ENCODE measurements at places on chromosomes 4 and X. TPM values are rescaled to one million over a fixed set of nuclear protein-coding genes. Genes with fewer than 3 reads are reported as not detected.

Gene MAGEA2
- not detected for total RNA-seq

Gene TMEM156
- 21.3 TPM for total RNA-seq

Gene CYTL1
- not detected for total RNA-seq

Gene ARSD
- total RNA-seq: 16.3 TPM

Gene CRLF2
- 0.87 TPM for total RNA-seq

Gene CDKL2
- total RNA-seq: 0.91 TPM

Gene PDCL2
- total RNA-seq: not detected

All from A549 treated with dexamethasone at 1 μM for 4 hours (cell line).